Stimulated activated CD8-positive, alpha-beta memory T cell treated with anti-CD3 and anti-CD28 coated beads, Interleukin-12 subunit alpha, Interleukin-12 subunit beta, amount 100 ng/mL, for 4 hours (primary cell): ENCODE measurements at places on chromosomes 13 and 19.

DNA sequence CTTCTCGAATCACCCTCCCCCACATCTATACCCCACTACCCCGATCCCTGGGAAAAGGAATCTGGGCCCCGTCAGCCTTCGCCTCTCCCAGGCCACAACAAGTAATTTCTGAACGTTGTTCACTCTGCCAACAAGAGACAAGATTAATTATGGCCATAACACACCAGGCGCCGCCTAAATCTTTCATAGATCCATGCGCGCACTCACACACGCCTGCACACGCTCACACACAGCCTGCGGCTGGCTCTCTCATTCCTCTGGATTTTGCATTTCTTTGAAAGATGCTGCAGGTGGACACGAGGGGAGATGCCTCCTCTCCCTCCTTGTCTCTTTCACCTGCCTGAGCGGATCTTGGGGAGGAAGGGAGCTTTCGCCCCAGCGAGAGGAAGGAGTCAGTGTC is 17.1 kb downstream of the ZNRF4 start:
- no peak for DNase-seq

GRCh38 chr19:49593233-49594113 is 2.5 kb downstream of the PRR12 start:
- peak; percentile 84 for DNase-seq

DNA sequence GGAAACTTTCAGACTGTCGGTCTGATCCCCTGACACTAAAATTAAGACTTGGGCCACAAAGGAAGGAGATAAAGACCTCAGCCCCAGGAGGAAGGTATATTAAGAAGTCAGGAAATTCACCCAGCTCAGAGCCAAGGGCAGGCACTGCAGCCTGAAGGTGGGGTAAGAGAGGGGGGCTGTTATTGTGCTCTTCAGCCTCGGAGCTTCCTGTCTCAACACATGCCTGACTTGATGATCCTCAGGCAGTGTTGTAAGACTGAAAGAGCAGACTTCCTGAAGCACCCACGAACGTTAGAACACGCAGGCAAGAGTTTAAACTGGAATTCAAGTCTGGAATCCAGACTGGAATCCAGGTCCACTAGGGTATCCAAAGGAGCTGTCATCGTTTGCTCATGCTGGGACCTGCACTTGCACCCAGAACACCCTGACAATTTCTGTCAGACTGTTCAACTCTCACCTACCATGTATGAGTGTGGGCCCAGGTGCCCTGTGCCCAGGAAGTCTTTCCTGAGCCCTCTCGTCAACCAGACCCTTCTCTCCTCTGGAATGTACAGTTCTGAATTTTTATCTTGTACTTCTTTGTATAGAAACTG is 10.7 kb upstream of the FLT1 start:
- no peak for DNase-seq

GRCh38 chr13:58955546-58956385 is 1208.0 kb downstream of the DIAPH3 start:
- DNase-seq = no peak

GRCh38 chr19:39705578-39706188 is 1.4 kb downstream of the LGALS14 start:
- no peak for DNase-seq
